ENCODE measurements at places on chromosomes 3 and 15.

DNA sequence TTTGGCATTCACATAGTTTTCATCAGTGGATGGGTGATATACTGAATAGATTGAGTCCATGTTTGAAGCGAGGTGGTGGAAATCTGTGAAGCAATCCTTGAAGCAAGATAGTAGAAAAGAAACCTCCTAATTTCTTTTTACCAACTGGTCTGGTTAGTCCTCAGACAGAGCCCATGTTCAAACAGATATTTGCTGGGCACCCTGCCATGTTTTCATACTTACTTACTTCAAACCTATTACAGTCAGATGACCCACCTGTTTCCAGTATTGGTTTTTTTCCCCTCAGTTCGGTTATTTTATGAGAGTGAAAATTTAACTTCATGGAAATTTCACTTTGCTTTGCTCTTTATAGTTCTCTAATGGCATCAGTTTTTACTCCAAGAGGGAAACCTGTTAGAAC is 23.7 kb downstream of the EXOSC7 start:
- DNase-seq: no peak

DNA sequence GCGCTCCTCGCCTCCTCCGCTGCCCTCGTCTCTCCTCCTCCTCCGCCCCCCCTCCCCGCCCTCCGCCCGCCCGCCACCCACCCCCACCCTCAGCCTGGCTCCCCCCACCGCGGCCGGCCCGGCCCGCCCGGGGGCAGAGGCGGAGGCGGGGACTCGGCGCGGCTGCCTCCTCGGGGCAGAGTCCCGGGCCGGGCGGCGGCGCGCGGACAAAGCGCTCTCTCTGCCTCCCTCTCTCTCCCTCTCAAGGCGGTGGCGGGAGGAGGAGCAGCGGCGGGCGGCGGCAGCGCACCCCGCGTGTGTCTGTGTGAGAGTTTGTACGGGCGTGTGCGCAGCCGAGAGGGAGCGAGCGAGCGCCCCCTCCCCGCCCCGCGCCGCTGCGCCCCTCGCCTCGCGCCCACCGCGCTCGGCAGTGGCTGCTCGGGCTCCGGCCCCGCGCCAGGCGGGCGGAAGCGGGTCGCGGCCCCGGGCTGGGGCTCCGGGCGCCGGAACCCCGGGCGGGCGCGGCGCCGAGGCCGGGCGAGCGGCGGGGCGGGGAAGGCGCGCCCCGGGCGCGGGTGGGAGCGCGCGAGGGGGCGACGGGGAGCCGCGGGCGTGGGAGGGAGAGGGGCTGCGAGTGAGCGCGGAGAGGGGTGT is at the start of gene IGF2BP2:
Gene IGF2BP2 (minus strand): TSS at position 37 of the 633 bp plus-strand sequence. CDS start 82 bp downstream, outside the sequence.
- DNase-seq: peak; percentile 75

DNA sequence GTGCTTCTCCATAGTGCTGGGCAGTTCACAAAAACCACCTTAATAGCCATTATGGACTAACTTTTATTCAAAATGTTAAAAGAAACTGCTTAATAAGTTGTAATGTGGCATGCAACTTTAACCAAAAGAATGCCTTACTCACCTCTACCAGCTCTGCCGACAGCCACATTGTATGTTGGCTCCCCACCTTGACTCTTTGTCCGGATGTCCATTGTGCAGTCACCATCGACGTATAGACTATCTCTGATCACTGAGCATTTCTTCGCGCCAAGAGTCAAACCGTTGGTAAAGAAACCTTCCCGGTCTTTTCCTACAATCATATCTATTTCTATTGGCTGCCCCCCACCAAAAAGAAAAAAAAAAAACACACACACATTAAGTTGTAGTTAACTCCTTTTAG is 2.5 kb downstream of the PFN2 start:
- no peak for DNase-seq

- DNase-seq: peak; percentile 42
Measured at GRCh38 chr15:31481142-31481541, 154.5 kb downstream of the KLF13 start.

- no peak for DNase-seq
Measured at GRCh38 chr3:13282358-13282985, 137.7 kb downstream of the NUP210 start.

GRCh38 chr3:132090921-132091320 is 56.1 kb upstream of the CPNE4 start:
- no peak for DNase-seq

GRCh38 chr3:63528325-63529000 is 124.0 kb upstream of the SNTN start:
- DNase-seq: no peak

- no peak for DNase-seq
Measured at GRCh38 chr15:90101130-90101968, 919 bp downstream of the IDH2 start.

Measured in activated CD8-positive, alpha-beta memory T cell treated with anti-CD3 and anti-CD28 coated beads, Interleukin-2, amount 50 U/mL, for 48 hours (primary cell).